ENCODE measurements at places on chromosomes 4 and X.

DNA sequence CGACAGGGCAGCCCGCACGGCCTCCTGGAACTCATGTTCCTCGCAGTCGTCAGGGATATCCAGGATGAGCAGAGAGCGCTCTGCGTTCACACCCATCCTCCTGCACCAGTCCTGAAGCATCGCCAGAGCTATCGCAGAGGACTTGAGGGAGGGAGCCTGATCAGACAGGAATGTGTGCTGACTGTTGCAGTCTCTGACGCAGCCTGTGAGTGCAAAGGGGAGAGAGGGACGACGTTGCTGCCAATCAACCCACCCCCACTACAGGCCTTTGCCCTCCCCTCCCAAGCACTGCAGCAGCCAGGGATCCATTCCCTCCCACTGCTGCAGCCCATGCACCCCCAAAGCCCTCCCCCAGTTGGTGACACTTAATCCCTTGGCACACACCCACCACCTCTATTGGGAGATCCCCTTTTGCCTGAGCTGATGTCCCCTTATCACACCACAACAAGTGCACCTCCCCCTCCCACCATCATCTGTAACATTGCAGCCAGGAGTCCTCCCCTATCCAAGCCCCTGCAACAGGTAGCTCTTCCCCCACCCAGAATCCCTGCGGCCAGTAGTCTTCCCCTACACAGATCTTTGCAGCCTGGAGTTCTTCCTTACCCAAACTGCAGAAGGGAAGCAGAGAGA, 897 bp downstream of the PNMA6F start:
- H3K36me3 ChIP-seq = no peaks in the 10 kb centered on the region
- H3K4me3 ChIP-seq = no peak overlapping the region
- no peak for DNase-seq
- peaks cover 18% of the 10 kb centered on the region for H3K27me3 ChIP-seq
- H3K27ac ChIP-seq = no peak overlapping the region
- H3K4me1 ChIP-seq = no peaks in the 10 kb centered on the region

DNA sequence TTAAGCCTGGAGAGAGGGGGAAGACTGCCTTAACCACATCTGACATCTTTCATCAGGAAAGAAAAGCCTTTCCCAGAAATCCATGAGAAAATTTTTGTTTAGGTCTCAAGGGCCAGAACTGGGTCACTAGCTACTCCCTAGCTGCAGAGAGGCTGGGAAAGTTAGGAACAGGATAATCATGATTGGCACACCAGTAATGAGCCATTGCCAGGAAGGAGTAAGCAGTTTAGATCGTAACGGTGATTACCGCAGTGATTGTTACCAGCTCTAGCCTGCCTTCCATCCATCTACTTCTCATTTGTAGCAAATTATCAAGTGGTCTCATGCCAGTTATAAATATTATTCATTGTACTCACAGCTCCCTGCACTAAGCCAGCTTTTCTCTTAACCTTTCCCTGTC, 22.7 kb upstream of the STX18 start:
- H3K27me3 ChIP-seq = no peaks in the 10 kb centered on the region
- no peak for DNase-seq
- H3K4me1 ChIP-seq = peaks cover 6% of the 10 kb centered on the region
- H3K36me3 ChIP-seq = peaks cover 2% of the 10 kb centered on the region

- no peaks in the 10 kb centered on the region for H3K27me3 ChIP-seq
- no peak overlapping the region for H3K27ac ChIP-seq
- no peak for DNase-seq
- no peaks in the 10 kb centered on the region for H3K36me3 ChIP-seq
These were observed 69.3 kb upstream of the HMX1 start for GRCh38 chr4:8940792-8941491.

DNA sequence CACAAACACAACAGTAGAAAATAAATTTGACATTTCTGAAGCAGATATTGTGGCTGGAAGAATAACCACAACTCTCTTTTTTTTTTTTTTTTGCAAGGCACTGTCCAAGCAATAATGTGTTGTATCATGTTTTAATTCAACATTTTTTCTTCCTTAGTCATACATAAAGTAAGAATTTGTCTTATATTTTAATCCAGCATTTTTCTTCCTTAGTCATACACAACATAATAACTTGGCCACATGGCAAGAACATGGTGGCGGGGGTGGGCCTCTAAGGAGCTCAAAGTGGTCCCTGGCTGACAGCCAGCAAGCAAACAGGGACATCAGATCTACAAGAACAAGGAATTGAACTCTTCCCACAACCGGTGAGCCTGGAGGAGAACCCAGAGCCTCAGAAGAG, 20.2 kb downstream of the FBXW7 start:
- H3K36me3 ChIP-seq = peaks cover 32% of the 10 kb centered on the region
- no peaks in the 10 kb centered on the region for H3K27me3 ChIP-seq
- no peak overlapping the region for H3K4me3 ChIP-seq
- H3K27ac ChIP-seq = no peak overlapping the region

DNA sequence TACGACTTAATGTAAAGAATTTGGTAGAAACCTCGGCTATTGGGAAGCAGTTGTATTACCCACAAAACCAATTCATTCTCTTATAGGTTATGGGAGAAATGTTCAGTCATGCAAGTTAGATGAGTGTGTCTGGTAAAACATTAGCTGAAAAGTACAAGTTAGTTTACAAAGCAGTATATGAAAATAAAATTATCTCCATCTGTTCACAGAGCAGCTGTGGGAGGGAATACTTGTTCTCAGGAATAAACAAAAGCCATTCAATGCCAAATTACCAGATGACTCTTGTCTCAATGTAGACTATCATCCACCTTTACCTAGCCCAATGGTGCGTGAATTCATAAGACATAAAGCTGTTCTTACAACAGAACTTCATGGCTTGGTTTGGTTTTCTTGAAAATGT, 28.6 kb downstream of the STAP1 start:
- H3K36me3 ChIP-seq = peaks cover 36% of the 10 kb centered on the region
- H3K27me3 ChIP-seq = no peaks in the 10 kb centered on the region
- no peak for DNase-seq

- H3K4me1 ChIP-seq = no peaks in the 10 kb centered on the region
- H3K27ac ChIP-seq = no peak overlapping the region
- no peaks in the 10 kb centered on the region for H3K27me3 ChIP-seq
- no peak for DNase-seq
- no peaks in the 10 kb centered on the region for H3K36me3 ChIP-seq
- H3K4me3 ChIP-seq = no peak overlapping the region
These were observed 51.4 kb downstream of the NPY5R start for GRCh38 chr4:163395055-163395454.
